ENCODE measurements at places on chromosomes 7 and 10.
A peak's percentile ranks its signal among the peaks of the same experiment; 100 is the strongest.

DNA sequence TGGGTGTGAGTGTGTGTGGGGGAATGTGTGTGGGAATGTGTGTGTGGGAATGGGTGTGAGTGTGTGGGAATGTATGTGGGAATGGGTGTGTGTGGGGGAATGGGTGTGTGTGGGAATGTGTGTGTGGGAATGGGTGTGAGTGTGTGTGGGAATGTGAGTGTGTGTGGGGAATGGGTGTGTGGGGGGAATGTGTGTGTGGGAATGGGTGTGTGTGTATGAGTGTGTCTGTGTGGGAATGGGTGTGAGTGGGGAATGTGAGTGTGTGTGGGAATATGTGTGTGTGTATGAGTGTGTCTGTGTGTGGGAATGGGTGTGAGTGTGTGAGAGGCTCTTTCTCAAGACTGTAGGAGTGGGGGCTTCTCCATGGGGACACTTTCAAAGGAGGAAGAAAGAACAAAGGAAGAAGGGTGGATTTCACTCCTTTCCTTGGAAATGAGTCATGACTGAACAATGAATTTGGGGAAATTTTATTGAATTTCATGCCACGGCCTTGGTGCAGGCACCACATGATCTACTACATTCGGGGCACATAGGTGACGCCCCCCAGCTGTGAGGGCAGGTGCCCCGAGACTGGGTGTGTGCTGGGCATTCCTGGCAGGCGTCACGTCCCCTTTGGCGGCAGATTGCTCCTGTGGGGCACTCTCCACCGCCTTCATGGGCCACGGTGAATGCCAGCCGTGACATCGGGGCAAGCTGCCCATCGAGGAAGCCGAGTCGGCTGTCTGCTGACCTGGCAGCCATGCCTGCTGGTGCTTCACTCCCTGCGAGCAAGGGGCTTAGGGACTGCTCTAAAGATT lies 88.8 kb upstream of the INSIG1 start:
- DNase-seq, result no peak

- DNase-seq, result peak; percentile 97
Observed at GRCh38 chr7:94394437-94395140, at the start of gene COL1A2. COL1A2 (plus strand) TSS chr7:94394895; CDS start chr7:94395032, 137 bp downstream.

- DNase-seq, result peak; percentile 92
Observed at GRCh38 chr7:1664711-1665548, 5.1 kb upstream of the ELFN1 start.

- no peak for DNase-seq
Observed at GRCh38 chr7:2521341-2521745, 1.8 kb downstream of the LFNG start.

- DNase-seq, result peak; percentile 41
Observed at GRCh38 chr10:70053218-70053840, 683 bp downstream of the MACROH2A2 start.

Measured in tongue (tissue), 3 donors.